ENCODE measurements at places on chromosomes 7 and 10. TPM values are rescaled to one million over a fixed set of nuclear protein-coding genes. Genes with fewer than 3 reads are reported as not detected.
A peak's percentile ranks its signal among the peaks of the same experiment; 100 is the strongest.

- DNase-seq, result no peak
Observed at GRCh38 chr7:129556607-129557133, 54.3 kb downstream of the SMKR1 start.

HOXA4 gene
- 0.51 TPM for total RNA-seq

PIK3AP1 gene
- 0.17 TPM for total RNA-seq

- DNase-seq, result no peak
Observed at GRCh38 chr10:60073781-60074656, 167.7 kb upstream of the CCDC6 start.

OR9A2 gene
- not detected for total RNA-seq

PRSS1 gene
- not detected for total RNA-seq

DNA sequence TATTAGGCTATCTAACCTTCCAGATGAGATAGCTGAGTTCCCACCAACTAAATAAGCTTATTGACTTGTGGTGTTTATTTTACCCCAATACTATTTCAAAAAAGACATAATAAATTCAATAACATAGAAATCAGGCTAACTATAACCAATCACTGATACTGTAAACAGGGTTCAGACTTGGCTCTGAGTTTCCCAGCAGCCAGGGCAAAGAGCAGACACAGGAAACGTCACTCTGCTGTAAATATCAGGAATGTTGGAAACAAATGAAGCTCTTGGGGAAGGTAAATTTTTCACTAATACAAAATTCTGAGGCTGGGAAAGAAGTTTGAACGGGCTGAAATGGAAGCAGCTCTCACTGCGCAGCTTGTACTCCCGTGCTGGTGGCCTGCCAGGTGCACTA, 114.6 kb downstream of the GALNT11 start:
- no peak for DNase-seq

GRCh38 chr10:14022052-14022451, 308.7 kb downstream of the FRMD4A start:
- no peak for DNase-seq

NPY gene
- not detected for total RNA-seq

CNPY1 gene
- total RNA-seq, result not detected

DNA sequence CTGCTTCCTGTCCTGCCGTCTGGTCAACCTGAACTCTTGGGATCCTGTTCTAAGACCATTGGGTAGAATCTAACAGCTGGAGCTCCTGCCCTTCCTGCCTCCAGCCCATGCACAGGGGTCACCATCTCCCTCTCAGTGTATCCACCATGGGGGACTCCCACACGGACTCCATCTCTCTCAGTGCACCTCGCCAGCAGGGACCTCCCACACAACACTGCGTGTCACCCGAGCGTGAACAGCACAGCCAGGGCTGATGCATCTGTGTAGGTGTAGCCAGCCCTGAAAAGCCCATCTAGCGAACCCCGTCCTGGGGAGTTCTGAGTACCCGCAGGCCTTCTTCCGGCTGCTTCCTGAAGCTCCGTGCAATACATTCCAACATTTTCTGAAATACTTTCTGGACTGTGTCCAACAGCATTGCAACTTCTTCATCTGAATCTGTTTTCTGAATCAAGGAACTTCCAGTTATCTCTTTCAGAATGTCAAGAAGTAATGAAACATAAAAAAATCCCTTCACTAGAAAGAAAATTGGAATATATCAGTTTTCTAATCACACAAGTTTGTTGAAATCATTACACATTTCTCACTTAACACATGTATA, 52.5 kb downstream of the NCAPG2 start:
- no peak for DNase-seq

GRCh38 chr7:69403169-69403568, 195.1 kb upstream of the AUTS2 start:
- no peak for DNase-seq

TIMM23B gene
- 13.1 TPM for total RNA-seq

DNA sequence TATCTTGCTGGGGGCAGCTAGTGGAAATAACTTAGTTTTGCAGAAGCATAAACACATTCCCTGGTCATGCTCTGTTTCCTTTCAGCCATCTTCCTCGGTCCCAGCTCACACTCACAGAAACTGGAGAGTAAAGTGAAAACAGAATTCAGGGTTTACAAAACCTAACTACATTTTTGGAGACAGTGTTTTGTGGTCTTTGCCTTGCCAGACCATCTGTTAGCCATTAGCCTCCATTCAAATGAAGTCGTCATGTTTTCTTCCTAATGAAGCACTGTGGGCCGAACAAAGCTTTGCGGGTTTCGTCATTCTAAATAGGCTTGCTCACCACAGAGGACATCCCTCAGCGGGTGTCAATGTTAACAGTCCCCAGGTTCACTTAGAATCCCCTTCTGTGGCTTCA, 214.6 kb upstream of the TMEM72 start:
- DNase-seq, result peak; percentile 45

IFRD1 gene
- 106 TPM for total RNA-seq

DNA sequence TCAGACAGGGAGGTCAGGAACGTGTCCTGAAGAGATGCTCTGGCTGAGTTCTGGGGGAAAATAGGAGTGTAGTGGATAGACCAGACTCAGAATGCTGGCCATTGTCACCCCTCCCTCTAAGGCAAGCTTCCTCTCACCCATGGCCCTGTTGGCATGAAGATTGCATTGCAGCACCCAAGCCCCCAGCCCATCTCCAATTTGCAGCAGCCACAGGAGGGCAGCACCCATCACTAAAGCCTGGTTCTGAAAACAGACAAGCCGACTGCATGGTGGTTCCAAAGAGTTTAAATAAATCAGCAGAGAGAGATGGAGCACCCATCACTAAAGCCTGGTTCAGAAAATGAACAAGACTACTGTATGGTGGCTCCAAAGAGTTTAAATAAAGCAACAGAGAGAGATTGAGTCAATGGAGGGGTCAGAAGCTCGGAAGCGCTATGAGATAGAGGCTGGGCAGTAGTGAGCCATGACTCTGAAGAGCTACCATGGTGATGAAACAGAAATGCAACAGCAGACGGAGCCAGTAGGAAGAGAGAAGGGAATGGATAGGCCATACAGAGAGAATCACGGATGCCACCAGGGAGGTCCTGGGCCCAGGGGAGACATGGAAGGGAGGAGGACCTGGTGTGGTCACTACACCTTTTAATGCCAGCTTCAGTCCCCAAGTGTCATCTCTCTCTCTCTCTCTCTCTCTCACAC, 237.9 kb upstream of the MYO3A start:
- DNase-seq, result no peak

CDH23 gene
- 0.17 TPM for total RNA-seq

GPR141 gene
- under 0.01 TPM for total RNA-seq

FBXO24 gene
- total RNA-seq, result 0.33 TPM

DNA sequence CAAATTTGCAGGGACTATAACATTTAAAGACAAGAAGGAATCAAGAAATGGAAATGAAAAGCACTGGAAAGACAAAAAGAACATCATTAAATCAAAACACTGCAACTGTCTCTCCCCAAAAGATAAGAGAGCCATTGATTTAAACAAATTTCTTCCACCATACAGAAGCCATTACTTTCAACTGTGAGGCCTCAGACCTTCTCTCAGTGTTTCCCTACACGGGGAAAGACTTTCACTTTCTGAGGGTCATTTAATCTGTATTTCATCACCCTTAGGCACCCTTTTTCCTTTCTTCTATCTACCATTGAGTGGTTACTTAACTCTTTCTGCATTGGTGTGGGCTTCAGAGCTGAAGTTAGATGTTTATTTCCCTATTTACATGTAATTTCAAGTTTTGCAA, 47.5 kb downstream of the CCDC172 start:
- peak; percentile 47 for DNase-seq

GRCh38 chr10:110258542-110258941, 46.2 kb downstream of the SMNDC1 start:
- DNase-seq, result no peak

Measured in fibroblast of lung (primary cell).